Stimulated activated CD8-positive, alpha-beta memory T cell treated with anti-CD3 and anti-CD28 coated beads, Interleukin-4, amount 100 ng/mL, for 4 hours (primary cell): ENCODE measurements at places on chromosomes 4 and X.
A peak's percentile ranks its signal among the peaks of the same experiment; 100 is the strongest.

DNA sequence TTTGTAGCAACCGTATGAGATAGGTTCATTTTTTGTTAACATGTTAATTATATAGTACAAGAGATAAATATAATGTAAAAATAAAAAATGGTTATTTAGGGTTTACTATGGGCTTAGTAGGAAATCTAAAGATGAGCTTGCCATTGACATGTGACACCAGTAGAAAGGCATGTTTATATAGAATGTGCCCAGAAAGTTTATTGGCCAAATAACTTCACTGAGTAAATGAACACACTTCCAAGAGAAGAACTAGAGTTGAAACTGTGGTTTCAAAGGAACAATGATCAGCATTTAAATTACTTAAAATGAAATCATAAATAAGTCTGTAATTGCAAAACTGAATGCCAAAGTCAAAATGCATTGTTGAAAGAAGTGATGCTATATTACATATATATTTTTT, 503.3 kb downstream of the STPG2 start:
- no peak for DNase-seq

- no peak for DNase-seq
These were observed 8.3 kb upstream of the ASB5 start for GRCh38 chr4:176277162-176277904.

DNA sequence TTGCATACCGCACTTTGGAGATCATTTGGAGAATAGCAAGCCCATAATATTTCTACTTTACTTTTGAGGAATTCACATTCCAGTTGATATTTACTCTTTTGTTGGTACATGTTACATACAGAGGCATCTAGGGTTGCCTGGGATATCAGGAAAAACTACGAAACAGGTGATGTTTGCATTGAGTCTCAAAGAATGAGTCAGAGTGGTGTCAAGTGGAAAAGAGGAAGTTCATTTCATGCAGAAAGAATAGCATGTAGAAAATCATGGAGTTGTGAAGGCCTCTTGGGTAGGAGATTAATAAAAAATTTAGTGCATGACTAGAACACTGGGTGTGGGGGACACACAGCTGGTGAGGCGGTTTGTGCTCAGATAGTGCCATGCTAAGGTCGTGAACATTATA, 33.5 kb upstream of the ELOVL6 start:
- no peak for DNase-seq

DNA sequence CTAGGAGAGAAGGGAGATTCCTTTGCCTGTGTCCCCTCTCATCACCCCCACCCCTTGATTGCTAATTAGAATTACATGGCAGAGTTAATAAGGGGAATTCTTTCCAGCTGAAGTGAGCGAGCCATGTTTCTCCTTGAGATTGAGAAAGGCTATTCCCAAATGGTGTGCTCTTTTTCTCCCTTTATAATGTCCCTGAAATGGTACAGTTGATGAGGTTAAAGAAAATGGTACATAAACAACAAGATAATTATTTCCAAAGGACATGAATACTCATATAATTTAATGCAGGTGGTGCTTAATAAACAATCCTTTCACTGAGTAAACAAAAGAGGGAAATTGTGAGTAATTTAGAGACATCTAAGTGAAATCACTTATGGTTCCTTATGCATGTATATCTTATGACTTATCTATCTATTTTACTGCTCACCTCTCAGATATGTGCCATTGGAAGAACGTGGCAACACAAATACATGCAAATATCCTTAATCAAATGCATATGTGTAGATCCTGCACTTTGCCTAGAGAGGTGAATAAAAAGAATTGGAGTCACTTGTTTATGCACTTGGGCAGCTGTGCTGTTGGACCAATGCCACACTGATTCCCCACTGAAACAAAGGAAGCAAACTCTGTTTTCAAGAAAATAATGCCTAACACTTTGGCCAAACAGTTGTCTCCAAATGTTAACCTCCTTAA, 106.6 kb upstream of the WDR44 start:
- DNase-seq = no peak

DNA sequence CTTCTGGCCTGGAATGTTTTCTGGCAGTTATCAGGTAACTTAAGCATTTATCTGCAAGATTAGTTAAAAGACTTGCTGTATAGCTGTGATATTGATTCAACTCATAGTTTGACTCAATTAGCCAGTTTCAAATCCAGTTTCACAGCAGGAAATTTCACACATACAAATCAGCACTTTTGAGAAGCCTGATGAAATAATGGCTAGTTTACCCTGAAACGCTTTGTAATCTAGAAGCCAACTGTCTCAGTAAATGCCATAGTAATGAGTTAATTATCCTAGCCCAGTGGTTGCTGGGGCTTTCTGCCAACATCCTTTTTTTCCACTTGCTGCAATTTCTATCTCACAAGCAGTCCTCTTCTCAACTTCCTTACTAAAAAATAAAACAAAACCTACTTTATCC, 53.1 kb downstream of the ARHGEF38 start:
- no peak for DNase-seq

- no peak for DNase-seq
These were observed 105.9 kb upstream of the GPRIN3 start for GRCh38 chr4:89413518-89413917.

- DNase-seq = no peak
These were observed 144.3 kb upstream of the KLF3 start for GRCh38 chr4:38519666-38520065.

- no peak for DNase-seq
These were observed 55.0 kb upstream of the NKX1-1 start for GRCh38 chr4:1460967-1461868.

- no peak for DNase-seq
These were observed 165.7 kb downstream of the KDR start for GRCh38 chr4:54959651-54960116.

DNA sequence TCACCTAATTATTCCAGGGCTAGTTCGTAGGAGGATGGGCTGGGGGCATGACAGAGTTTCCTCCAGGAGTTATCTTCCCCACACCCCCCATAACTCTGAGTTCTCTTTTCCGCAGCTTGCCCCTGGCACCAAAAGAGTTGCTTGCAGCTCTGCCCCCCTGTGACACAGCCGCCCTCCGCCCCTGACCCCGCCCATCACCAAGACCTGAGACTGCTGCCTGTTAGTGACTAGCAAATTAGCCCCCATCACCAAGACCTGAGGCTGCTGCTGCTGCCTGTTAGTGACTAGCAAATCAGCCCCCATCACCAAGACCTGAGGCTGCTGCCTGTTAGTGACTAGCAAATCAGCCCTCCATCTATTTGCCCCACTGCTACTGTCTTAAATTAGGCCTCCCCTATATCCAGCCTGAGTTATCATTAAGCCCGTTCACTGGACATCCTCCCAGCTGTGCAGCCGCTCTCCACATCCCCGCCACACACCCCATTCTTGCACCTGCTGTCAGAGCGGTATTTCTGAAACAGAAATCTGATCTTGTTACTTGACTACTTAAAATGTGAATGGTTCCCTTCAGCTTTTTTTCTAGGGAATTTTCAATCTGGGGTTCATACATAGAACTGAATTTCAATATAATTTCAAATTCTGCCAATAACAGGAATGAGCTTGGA, 1.5 kb upstream of the PAPSS1 start:
- peak; percentile 30 for DNase-seq

DNA sequence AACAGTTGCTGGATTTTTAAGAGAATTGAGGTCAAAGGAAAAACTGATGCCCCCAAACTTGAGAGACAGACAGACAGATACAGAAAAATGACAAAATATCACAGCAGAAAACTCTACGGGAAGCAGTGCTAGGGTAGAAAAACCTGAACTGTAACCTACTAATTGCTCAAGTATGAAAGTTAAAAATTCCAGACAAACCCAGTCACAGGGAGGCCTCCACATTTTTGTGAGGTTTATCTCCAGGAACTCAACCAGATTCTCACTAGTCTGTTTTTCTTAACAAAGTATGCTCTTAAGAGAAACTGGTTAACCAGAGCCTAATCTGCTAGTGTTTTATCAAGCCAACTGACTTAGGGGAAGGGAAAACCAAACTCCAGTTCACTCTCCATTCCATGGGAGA, 19.9 kb upstream of the PPP3CA start:
- DNase-seq = no peak

GRCh38 chrX:31136144-31136611, 64.3 kb upstream of the FTHL17 start:
- no peak for DNase-seq

DNA sequence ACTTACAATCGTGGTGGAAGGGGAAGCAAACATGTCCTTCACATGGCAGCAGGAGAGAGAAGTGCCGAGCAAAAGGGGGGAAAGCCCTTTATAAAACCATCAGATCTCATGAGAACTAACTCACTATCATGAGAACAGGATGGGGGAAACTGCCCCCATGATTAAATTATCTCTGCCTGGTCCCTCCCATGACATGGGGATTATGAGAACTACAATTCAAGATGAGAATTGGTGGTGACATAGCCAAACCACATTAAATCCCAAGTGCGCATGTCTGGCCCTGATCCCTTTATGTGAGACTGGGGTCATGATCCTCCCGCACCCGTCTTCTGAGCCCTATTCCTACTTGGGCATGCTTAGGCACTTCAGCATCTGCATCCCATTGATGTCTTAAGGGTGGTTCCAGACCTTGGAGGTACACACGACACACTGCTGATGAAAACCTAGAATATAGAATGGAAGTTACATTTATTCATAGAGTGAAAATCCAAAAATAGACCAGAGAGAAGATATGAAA, 116.0 kb downstream of the PTTG2 start:
- no peak for DNase-seq

DNA sequence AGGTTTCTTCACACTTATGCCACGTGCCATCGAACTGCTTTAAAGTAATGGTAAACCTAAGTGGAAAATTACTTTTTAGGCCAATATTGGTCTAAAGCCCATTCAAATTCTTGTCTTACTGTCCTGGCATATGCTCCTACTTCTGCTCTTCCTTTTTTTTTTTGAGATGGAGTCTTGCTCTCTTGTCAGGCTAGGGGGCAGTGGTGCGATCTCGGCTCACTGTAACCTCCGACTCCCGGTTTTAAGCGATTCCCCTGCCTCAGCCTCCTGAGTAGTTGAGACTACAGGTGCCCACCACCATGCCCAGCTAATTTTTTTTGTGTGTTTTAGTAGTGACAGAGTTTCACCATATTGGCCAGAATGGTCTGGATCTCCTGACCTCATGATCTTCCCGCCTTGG, 129.0 kb upstream of the TECRL start:
- DNase-seq = no peak

DNA sequence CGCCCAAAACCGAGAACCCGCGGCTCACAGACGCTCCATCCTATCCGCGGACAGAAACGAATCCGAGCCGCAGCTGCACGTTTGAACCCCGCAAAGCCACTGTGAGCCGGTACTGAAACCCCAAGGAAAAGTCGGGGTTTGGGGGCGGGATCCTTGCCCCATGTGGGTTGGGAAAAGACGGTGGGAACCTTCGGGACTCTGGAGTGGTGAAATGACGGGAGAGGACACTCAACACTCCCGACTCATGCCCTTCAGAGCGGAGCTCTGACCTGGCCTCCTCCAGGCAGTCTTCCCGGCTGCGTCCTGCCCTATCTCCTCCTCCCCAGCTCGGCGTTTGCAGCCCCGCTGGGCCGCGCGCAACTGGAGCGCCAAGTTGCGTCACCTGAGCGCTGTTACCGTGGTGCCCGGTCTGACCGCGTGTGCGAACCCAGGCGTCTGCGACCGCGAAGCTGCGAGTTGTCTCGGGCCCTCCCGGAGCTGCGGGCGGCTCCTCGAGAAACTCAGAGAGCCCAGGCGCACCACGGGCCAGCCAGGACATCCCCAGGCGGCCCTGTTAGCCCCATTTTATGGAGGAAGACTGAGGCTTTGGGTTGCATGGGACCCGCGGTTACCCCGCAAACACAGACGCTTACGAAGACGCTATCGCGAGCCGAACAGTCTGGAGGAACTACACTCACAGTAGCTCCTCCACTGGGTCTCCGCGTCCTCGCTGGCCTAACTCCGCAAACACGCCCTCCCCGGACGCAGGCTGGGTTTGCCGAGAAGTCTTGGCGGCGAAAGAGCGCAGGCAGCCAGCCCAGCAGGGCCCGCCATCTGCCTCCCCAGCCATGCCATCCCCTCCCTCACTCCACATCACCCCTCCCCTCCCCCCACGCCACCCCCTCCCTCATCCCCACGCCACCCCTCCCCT, 20.3 kb upstream of the HMX1 start:
- DNase-seq = no peak

- no peak for DNase-seq
These were observed 59.2 kb downstream of the RBM47 start for GRCh38 chr4:40570348-40571077.

DNA sequence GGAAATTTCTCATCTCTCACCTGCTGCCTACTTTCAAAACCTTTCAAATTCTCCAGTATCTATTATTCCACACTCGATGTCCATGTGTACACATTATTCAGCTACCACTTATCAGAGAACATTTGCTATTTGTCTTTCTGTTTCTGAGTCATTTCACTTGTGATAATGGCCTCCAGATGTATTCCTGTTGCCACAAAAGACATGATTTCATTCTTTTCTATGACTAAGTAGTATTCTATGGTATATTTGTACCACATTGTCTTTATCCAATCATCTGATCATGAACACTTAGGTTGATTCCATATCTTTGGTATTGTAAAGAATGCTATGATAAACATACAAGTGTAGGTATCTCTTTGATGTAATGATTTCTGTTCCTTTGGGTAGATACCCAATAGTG, 310.1 kb upstream of the SPOCK3 start:
- DNase-seq = no peak

DNA sequence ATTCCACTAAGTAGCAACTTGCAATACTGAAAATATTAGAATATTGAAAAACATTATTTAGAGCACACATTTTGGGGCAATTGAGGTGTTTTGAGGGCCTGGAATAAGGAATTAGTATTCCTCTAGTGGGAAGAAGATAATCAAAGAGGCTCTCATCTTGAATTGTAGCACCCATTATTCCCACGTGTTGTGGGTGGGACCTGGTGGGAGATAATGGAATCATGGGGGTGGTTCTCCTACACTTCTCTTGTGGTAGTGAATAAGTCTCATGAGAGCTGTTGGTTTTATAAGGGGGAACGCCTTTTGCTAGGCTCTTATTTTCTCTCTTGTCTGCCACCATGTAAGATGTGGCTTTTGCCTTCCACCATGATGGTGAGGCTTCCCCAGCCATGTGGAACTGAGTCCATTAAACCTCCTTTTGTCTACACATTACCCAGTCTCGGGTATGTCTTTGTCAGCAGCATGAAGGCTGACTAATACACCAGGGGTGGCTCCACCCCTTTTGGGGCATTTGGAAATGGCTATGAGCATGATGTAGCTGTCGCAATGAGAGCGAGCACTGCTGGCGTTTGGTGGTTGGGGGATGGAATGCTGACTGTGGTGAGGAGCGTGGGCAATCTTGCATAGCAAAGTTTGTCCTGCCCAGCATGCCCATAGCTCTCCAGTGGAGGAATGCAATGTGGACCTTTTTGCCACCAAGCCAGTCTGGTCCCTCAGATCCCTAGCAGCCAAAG, 308.2 kb downstream of the FRMPD4 start:
- DNase-seq = no peak

GRCh38 chr4:3213661-3214250, 35.2 kb upstream of the MSANTD1 start:
- DNase-seq = no peak

DNA sequence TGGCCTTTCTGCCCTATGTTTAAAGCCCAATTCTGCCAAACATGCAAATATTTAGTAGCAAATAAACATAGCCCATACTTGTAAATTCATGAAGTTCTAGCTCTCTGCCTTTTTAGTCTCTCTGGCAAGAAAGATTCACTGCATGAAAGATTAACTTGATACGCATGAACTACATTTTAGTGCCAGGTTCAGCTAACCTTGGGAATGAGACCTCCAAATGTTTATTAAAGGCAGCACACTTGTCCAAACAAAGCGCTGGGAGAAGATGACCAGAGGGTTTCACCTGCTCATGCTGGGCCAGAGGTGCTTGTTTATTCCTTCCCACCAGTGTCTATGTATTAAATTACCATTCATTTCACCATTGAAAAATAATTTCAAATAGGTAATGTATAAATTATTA, 44.5 kb upstream of the IL1RAPL1 start:
- no peak for DNase-seq
